A549 (cell line): ENCODE measurements at places on chromosomes 6 and 20. TPM values are rescaled to one million over a fixed set of nuclear protein-coding genes. Genes with fewer than 3 reads are reported as not detected.

The NHSL1 gene
- 0.99 to 1.6 TPM (median 1.1 TPM) in 3 replicates for polyA plus RNA-seq

The TLDC2 gene
- 0.04 TPM in 1 of 3 replicates, not detected in the others for polyA plus RNA-seq

The TBC1D20 gene
- 24.5 to 28.0 TPM (median 27.7 TPM) in 3 replicates for polyA plus RNA-seq

The FUT9 gene
- not detected in 3 replicates for polyA plus RNA-seq

The KCNK15 gene
- 0.41 to 0.67 TPM (median 0.43 TPM) in 3 replicates for polyA plus RNA-seq

The DNAH8 gene
- polyA plus RNA-seq, result not detected in 3 replicates

The TCP11 gene
- not detected in 3 replicates for polyA plus RNA-seq

The ADGRG6 gene
- polyA plus RNA-seq, result 53.9 to 61.1 TPM (median 55.4 TPM) in 3 replicates

The HUS1B gene
- polyA plus RNA-seq, result 0.09 to 0.25 TPM (median 0.16 TPM) in 3 replicates

The SPATS1 gene
- polyA plus RNA-seq, result not detected in 3 replicates

The EPPIN gene
- polyA plus RNA-seq, result not detected in 3 replicates

The ERVFRD-1 gene
- polyA plus RNA-seq, result not detected in 3 replicates

The SEMG1 gene
- polyA plus RNA-seq, result not detected in 3 replicates

The RAB44 gene
- polyA plus RNA-seq, result 0.05 to 0.11 TPM (median 0.09 TPM) in 3 replicates

The PRL gene
- polyA plus RNA-seq, result not detected in 3 replicates

The RIPOR2 gene
- polyA plus RNA-seq, result 0.01 TPM in 1 of 3 replicates, not detected in the others

The LST1 gene
- 0.26 to 0.47 TPM in 2 of 3 replicates, not detected in the other for polyA plus RNA-seq

The USP49 gene
- polyA plus RNA-seq, result 3.6 to 4.3 TPM (median 4.1 TPM) in 3 replicates

The OVOL2 gene
- polyA plus RNA-seq, result 0.07 to 0.16 TPM in 2 of 3 replicates, not detected in the other

The MAS1 gene
- not detected in 3 replicates for polyA plus RNA-seq

The GTSF1L gene
- not detected in 3 replicates for polyA plus RNA-seq

The CALHM5 gene
- polyA plus RNA-seq, result 0.08 to 0.12 TPM (median 0.09 TPM) in 3 replicates
